Pulmonary artery endothelial cell (primary cell): ENCODE measurements at places on chromosomes 2 and 18.

GRCh38 chr18:27298214-27298804 lies 113.2 kb upstream of the CHST9 start:
- no peak for DNase-seq

GRCh38 chr2:59167514-59167913 lies 926.4 kb upstream of the FANCL start:
- no peak for DNase-seq

- DNase-seq = no peak
These were observed 16.2 kb upstream of the CXCR4 start for GRCh38 chr2:136134126-136134525.

- no peak for DNase-seq
These were observed 181.6 kb upstream of the ALKAL2 start for GRCh38 chr2:469514-469913.

DNA sequence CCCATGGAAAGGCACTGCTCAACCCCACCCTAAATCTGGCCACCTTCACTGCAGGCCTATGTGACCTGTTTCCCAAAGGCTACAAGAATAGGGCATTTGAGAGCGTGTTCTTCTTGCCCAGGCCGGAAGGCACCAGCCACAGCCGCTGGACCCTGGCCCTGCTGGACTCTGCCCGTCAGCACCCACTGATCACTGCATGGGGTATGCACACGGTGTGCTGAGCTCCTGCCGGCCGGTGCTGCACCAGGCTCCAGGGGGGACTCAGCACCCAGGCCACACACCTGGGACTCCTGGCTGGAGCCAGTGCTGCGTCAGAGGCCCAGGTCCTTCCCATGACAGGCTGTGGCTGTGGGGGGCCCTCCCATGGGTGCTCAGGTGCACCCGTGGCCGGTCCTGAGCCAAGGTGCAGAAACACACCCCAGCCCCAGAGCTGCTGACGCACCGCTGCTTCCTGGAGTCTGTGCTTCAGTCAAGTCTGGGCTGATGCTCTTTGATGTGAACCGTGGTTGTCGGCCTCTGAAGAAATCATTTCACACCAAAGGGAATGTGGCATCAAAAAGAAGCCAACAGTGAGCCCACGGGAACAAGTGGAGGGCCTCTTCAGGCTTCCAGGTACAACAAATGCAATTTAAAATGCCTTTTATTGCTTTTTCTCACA lies 6.5 kb downstream of the KCNG2 start:
- DNase-seq = no peak

GRCh38 chr18:3305933-3306332 lies 44.0 kb downstream of the MYL12B start:
- DNase-seq = no peak
